ENCODE measurements at places on chromosomes 1 and 21. TPM values are rescaled to one million over a fixed set of nuclear protein-coding genes. Genes with fewer than 3 reads are reported as not detected.

The SELL gene
- total RNA-seq = 595 TPM

The IL19 gene
- not detected for total RNA-seq

The NASP gene
- total RNA-seq = 198 TPM

The C1orf141 gene
- not detected for total RNA-seq

The NID1 gene
- not detected for total RNA-seq

GRCh38 chr1:38670544-38671122 lies 188.9 kb downstream of the RRAGC start:
- no peak for DNase-seq
- H3K27ac ChIP-seq = no peak overlapping the region
- no peaks in the 10 kb centered on the region for H3K36me3 ChIP-seq
- peaks cover 25% of the 10 kb centered on the region for H3K27me3 ChIP-seq

DNA sequence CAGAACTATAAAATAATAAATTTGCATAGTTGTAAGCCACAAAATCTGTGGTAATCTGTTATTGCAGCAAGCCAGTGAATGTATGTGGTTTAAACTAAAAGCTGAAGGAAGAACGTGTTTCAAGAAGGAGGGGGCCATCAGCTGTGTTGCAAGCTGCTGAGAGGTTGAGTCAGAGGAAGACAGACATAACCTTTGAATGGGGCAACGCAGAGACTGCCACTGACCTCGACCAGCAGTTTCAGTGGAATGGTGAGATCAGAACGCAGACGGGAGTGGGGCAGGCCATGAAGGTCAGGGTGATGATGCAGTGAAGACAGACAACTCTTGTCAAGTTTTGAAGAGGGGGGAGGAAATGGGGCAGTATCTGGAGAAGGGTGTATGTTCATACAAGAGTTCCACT lies 23.2 kb upstream of the QSOX1 start:
- peaks cover 9% of the 10 kb centered on the region for H3K4me1 ChIP-seq
- no peaks in the 10 kb centered on the region for H3K36me3 ChIP-seq
- H3K27ac ChIP-seq = no peak overlapping the region
- peaks cover 16% of the 10 kb centered on the region for H3K27me3 ChIP-seq

GRCh38 chr1:159011751-159012150 lies 2.0 kb downstream of the IFI16 start:
- H3K4me1 ChIP-seq = peaks cover 56% of the 10 kb centered on the region
- H3K27me3 ChIP-seq = no peaks in the 10 kb centered on the region
- DNase-seq = no peak

DNA sequence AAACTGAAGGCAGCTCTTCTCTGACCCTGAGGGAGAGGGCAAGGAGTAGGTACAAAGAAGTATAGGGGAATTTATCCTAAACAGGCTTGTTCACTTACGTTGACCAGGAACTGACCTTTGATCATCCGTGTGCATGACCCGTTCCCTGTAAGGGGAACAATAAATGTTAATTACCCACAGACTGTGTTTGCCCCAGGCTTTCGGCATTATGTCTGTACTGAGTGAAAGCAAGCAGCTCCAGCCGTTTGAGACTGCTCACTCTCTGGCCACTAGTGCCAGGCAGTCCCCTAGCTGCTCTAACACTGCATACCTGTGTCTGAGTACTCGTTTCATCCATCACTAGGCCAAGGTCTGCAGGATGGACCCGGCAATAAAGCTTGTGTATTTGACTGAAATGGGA lies 1365.3 kb downstream of the NCAM2 start:
- no peaks in the 10 kb centered on the region for H3K36me3 ChIP-seq
- H3K4me3 ChIP-seq = no peak overlapping the region
- H3K4me1 ChIP-seq = no peaks in the 10 kb centered on the region

DNA sequence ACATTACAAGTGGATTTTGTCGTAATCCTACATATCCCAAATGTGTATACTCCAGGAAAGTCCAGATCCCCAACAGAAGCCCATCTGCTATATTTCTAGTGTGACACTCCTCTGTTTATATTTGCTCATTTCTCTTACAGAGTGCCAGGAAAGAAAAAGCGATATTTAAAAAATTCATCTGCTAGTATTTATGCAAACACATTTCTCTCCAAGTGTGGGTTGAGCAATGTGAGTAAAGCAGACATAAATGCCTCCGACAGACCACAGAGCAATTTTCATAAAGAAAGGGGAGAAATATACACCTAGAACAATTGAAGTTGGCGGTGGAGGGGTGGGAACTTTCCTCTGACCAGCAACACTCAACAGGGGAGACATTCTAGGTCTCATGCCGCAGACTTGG lies 22.2 kb upstream of the RAP1A start:
- H3K36me3 ChIP-seq = peaks cover 12% of the 10 kb centered on the region
- peaks cover 95% of the 10 kb centered on the region for H3K4me1 ChIP-seq
- no peaks in the 10 kb centered on the region for H3K27me3 ChIP-seq
- H3K4me3 ChIP-seq = no peak overlapping the region
- peak overlapping the region; percentile 31 for H3K27ac ChIP-seq
- no peak for DNase-seq

DNA sequence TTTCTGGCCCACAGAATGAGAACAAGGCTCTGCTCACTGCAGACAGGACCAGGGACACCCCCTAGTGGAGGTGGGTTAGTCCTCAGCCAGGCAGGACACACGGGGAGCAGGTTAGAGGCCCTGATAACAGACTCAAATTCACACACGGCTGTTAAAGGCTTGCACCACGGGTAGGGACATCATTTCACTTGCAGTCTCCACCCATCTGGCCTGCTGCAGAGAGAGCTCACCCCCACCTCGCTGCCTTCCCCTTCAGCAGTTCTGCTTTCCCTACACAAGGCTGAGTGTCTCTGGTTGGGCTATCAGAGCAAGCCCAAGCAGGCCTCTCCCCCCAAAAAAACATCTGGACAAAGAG lies 20.6 kb downstream of the MEF2D start:
- DNase-seq = no peak
- H3K4me3 ChIP-seq = no peak overlapping the region
- peak overlapping the region; percentile 22 for H3K27ac ChIP-seq
- peaks cover 59% of the 10 kb centered on the region for H3K36me3 ChIP-seq
- peaks cover 35% of the 10 kb centered on the region for H3K4me1 ChIP-seq
- H3K27me3 ChIP-seq = no peaks in the 10 kb centered on the region

Measured in activated CD4-positive, alpha-beta T cell treated with anti-CD3 and anti-CD28 coated beads, Interleukin-2, amount 10 ng/mL, durations not matched to agents 7 days and 5 days (primary cell).